ENCODE measurements at places on chromosomes 6 and 20.

DNA sequence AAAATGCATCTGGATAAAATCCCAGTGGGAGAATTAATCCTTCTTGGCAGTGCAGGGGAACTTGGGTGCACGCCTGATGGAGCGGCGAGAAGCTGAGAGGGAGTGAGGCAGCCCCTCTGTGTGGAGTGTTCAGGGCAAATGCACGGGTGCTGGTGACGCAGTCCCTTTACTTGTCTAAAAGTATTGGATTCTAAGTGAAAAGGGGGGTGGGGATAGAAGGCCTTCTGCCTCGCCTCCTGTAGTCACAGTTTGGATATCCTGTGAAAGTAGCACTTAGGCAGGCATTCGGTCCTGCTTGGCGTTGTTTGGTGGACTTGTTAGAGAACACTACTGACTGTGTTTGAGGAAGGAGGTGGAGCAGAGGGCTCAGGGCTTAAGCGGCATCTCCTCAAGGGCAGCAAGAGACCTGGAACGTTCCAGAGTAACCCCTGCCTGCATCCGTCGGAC lies 39.3 kb downstream of the PHACTR3 start:
- no peak for DNase-seq

DNA sequence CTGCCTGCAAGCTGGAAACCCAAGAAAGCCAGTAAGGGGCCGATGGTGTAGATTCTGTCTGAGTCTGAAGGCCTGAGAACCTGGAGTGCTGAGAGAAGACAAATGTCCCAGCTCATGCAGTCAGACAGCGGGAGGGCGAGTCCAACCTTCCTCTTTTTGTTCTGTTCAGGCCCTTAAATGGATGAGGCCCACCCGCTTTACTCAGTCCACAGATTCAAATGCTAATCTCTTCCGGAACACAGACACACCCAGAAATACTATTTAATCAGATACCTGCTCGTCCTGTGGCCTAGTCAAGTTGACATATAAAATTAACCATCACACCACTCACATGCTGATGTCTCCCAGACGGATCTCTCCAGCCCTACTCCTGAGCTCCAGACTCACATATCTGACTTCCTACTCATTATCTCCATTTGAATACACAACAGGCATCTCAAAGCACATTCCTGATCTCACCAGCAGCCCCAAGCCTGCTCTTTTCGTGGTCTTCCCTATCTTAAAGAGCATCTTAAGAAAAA lies 26.7 kb upstream of the SRC start:
- no peak for DNase-seq

DNA sequence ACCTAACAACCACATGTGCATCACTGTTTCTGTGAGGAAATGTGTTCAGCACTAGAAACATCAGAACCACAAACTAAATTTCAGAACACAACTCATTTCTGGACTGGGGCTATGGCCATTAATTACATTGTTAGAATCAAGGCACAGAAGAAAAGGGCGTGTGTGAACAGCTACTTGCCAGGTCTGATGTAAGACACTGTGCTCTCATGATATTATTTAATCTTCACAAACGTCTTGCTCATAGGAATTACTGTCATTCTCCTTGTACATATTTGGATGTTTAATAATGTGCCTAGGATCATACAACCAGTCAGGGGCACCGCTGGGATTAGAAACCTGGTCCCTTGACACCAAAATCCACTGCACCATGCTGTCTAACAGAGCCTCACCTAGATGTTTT lies 14.8 kb downstream of the ADGRF1 start:
- no peak for DNase-seq

DNA sequence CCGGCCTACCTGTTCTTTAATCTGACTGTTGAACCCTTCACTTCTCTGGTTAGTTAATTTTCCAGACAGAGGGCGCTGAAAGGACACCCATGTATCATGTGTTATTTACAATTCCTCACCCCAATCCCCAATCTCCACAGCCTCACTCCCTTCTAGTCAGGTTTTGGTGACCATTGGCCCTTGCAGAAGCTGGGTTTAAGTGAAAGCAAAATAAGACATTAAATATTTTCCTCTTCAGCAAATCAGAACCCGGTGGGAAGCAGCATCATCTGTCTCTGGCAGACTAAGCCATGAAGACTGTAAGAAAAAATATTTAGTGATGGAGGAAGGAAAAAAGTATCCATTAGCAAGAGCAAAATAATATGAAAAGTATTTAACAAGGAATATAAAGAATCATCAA lies 9.4 kb upstream of the HLA-DQA1 start:
- no peak for DNase-seq

GRCh38 chr6:75624335-75624734 lies 22.7 kb downstream of the SENP6 start:
- DNase-seq, result no peak

- DNase-seq, result no peak
These were observed 406.5 kb downstream of the BTBD9 start for GRCh38 chr6:38233161-38233791.

- DNase-seq, result no peak
These were observed 28.3 kb upstream of the RIPPLY2 start for GRCh38 chr6:83824831-83825230.

- no peak for DNase-seq
These were observed 193.7 kb downstream of the SLC35F1 start for GRCh38 chr6:118100717-118101116.

GRCh38 chr6:170086639-170087420 lies 204.0 kb downstream of the DLL1 start:
- DNase-seq, result no peak

DNA sequence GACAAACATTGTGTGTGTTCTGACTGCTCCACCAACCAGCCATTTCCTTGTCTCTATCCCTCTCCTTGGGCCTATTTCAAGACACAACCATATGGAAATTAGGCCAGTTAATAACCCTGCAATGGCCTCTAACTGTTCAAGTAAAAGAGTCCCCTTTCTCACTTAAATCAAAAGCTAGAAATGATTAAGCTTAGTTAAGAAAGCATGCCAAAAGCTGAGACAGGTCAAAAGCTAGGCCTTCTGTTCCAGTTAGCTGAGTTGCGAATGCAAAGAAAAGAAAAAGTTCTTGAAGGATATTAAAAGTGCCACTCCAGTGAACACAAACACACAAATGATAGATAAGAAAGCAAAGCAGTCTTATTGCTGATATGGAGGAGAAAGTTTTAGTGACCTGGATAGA lies 22.5 kb downstream of the SERINC1 start:
- no peak for DNase-seq

DNA sequence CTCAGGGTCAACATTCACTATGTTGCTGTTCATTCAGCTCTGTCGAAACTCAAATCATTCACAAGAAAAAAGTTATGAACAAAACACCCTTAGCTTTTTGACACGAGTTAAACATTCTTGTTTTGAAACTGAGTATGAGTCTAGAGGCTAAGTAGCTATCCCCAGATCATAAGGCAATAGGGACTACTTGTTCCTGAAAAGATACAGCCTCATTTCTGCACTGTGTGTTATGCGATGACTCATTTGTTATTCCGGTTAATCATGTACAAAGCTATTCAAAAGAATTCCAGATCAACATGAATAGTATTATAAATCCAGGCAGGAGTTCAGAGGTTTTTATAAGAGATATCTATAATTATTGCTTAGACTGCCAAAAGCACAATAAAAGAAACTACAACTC lies 908.0 kb downstream of the QKI start:
- no peak for DNase-seq

DNA sequence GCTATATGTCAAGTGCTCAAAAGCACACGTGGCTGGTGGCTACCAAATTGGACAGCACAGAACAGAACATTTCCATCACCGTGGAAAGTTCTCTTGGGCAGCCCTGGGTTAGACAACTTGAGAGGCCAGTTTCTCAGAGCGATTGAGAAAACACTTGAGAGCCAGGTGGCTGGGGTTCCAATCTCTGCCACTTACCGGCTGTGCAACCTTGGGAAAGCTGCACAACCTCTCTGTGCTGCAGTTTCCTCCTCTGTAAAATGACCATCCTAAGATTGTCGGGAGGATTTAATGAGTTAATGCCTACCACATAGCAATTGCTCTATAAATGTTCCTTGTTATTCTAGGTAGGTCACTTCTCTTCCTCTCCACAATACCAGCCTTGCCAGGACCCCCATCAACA lies 25.1 kb upstream of the NFATC2 start:
- DNase-seq, result no peak

GRCh38 chr6:150887978-150888563 lies 22.6 kb downstream of the MTHFD1L start:
- no peak for DNase-seq

DNA sequence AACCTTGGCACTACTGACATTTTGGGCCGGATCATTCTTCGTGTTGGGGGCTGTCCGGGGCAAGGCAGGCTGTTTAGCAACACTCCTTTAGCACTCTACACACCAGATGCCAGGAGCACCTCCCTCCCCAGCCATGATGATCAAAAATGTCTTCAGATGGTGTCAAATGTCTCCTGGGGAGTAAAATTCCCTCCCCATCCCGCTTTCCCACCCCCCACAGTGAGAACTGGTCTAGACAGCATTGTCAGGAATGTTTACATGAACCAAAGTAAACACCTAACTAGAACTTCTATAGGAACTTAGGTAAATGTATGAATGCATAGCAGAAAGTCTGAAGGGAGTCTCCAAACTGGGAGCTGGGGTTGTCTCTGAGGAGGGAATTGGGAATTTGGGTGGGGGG lies 70.0 kb upstream of the TOP1 start:
- no peak for DNase-seq

- no peak for DNase-seq
These were observed 3.0 kb downstream of the CD83 start for GRCh38 chr6:14120546-14120945.

- no peak for DNase-seq
These were observed 1.4 kb downstream of the LRFN2 start for GRCh38 chr6:40585651-40586269.

DNA sequence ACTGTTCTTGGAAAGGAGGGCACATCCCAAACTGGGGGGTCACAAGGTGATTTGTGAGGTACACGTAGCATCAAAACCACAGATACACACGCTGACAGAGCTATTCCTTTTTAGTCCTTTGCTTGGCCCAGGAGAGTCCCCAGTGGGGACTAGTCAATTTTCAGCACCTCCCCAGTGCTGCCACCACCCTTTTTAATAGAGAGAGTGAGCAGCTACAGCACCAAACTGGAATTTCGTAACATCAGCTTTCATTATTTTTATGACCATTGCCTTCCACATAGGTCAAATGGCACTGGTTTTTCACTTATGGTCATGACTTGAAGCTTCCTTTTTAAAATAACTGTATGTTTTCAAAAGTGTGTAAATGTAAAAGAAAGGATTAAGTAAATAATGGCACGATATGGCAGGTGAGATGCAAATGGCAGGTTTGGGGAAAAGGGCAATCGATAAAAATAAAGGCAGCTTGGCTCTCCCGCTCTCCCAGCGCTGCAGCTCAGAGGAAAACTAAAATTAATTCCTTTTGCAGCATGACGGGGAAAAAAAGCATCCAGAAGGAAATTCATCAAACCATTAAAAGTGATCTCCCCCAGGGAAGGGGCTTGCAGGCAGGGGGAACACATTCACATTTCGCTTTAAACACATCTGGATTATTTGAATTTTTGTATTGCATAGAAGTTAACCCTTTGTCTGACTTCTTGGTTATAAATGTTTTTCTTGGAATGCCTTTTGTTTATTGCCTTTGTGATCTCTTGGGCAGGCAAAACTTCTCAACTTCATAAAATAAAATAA lies 95.2 kb downstream of the ANKRD60 start:
- DNase-seq, result no peak

DNA sequence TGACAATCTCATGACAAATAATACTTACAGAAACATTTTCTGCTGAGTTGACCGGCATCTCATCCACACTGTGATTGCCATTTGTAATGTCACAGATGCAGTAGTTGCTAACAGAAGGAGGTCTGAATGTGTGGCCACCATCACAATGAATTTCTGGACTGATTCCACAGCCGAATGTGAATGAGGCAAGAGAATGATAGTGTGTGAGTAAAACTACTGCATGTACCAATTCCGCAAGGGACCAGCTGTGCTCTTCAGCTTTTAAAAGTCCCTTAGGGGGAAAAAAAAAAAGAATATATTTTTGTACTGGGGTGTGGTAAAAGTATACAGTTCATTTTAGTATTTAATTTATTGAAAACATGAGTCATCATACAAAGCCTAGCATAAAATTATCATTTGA lies 96.2 kb downstream of the SESN1 start:
- no peak for DNase-seq

DNA sequence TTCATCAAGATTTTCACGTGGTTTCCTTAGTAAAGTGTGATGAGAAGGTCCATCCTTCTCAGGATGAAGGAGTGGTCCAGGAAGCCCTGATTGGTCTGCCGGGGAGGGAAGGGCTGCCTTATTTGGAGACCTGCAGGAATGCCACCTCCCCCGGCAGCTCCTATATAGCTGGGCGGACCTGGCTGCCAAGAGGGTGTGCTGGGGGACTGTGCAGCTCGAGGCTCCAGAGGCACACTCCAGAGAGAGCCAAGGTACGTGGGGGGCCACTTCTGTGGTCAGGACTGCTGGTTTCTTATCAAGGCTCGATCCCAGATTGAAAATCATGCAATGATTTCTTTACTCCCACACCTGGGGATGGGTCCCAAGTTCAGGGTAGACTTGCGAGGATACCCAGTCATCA lies at the start of gene PRND:
TSS of gene PRND (plus strand) at position 191 of the 400 bp plus-strand sequence. CDS start 2,643 bp downstream, outside the sequence.
- DNase-seq, result no peak

- no peak for DNase-seq
These were observed 20.9 kb downstream of the SPDEF start for GRCh38 chr6:34535199-34535598.

DNA sequence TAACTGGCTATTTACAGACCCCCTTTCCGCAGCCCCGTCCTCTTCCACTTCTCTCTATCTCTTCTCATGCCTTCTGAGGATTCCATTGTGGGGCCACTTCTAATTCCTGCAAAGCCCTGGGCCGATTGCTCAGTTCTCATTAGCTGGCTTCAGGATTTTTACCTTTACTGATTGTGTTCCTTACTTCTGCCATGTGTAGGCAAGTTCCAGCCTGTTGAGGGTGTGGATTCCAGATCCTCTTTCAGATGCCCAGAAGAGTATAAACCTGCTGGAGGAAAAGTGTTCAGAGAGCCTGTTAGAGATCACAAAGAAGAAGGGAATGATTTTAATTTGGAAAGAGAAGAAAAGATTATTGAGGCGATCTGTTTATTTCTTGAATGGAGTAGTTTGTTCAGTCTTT lies 5.4 kb downstream of the DSE start:
- no peak for DNase-seq
